ENCODE measurements at places on chromosomes 7 and 10.

GRCh38 chr10:112842832-112843360 is 107.2 kb upstream of the TCF7L2 start:
- no peak for DNase-seq

- peak; percentile 7 for DNase-seq
Measured at GRCh38 chr10:73998929-73999691, 1.2 kb downstream of the VCL start.

DNA sequence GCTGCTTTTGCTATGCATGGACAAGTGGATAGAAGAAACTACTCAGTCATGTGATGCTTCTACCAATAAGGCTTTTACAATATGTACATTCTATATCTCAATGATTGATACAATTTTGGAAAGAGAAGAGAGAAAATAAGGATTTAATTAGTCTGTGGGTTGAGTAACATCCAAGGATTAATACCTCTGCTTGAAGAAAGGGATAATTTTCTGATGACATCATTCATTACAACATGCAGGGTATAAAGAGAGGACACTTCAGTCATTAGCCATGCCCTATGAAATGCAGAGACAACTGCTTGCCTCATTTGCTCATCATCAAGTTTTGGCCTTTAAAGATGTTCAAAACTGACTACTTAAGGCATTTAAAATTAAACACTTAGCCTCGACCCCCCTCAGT is 237.3 kb downstream of the AHR start:
- no peak for DNase-seq

DNA sequence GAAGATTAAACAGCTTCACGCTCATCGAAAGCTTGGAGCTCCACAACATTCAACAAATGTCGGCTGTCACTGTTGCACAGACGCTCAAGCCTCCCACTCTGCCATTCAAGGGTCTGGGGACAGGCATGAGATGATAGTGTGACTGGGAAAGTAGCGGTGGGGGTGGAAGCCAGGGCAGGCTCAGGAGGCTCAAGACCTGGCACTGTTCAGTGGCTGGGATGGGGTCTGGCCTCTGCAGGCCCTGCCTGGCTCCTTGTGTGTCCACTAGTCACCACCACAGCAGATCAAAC is 13.5 kb upstream of the GTPBP4 start:
- DNase-seq: no peak

GRCh38 chr7:46576950-46577349 is 655.9 kb upstream of the IGFBP3 start:
- no peak for DNase-seq

GRCh38 chr7:131471250-131472004 is 85.0 kb downstream of the PODXL start:
- no peak for DNase-seq

- no peak for DNase-seq
Measured at GRCh38 chr10:70958396-70958795, 70.0 kb upstream of the PCBD1 start.

- no peak for DNase-seq
Measured at GRCh38 chr10:22753786-22754185, 39.4 kb upstream of the PIP4K2A start.

DNA sequence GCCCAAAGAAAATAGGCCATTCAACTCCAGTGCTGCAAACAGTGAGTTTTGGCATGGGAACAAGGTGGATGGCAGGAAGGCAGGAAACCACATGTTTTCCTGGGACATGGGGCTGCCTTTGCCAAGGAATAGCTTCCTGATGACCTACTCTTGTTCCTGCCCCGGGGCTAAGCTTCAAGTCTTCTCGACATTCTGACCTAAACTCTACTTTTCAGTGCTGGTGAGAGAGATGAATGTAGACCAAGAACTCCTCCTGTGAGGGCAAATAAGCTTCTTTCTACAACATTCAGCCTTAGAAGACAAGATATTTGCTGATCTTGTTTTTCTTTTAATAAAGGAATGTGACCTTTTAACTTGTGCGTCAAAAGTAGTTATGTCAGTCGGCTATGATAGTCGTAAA is 199.0 kb downstream of the GPR37 start:
- DNase-seq: no peak

- DNase-seq: no peak
Measured at GRCh38 chr10:26534384-26534783, 96.2 kb downstream of the APBB1IP start.

- DNase-seq: no peak
Measured at GRCh38 chr7:90230834-90231233, 14.1 kb upstream of the CFAP69 start.

DNA sequence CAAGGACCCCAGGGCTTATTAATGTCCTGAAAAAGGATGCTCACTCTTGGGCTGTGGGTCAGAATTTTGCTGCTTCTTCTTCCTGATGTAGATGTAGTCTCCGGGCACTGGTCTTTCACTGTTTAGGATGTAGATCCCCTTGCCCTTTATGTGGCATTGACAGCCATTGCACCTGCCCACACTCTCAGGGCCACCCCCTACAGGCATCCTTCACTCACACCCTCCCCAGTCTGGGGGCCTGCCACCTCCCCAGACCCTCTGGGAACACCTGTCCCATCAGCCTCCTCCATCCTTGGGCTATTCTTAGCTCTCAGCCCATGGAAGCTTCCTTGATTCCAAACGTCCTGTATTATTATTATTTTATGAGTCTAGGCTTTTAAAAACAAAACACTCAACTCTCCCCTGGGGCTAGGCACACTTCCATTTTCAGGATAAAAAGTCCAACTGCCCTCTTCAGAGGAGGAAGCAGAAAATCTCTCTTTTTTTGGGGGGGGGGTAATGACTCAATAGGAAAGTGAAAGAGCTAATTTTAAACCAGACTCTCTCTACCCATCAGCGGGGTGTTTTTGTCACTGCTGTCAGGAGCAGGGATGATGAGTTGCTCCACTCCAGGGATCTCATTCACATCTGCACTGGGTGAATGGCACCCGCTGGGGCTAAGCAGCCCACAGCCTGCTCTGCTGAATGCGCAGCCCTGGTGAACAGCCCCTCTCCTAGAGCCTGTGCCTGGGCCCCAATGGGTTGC is 11.5 kb upstream of the KLRG2 start:
- DNase-seq: no peak

DNA sequence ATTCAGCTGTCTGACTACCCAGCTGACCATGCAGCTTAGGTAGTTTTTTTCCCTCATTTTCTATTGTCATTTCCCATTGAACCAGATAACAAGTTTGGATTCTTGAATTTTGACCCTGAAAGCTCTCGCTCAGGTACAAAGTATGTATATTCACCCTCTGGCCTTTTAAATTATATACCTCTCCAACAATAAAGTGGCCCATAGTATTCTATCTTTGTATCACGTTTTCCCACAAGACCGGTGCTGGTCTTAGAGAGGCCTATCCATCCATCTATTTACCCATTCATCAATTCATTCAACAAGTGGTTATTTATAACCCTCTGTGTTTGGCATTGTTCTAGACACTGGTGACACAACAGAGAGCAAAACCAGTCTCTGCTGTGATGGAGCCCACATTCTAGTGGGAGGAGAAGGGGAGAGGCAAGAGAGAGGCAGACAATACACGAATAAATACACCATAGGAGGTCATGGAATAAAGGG is 35.2 kb upstream of the NPSR1 start:
- no peak for DNase-seq

DNA sequence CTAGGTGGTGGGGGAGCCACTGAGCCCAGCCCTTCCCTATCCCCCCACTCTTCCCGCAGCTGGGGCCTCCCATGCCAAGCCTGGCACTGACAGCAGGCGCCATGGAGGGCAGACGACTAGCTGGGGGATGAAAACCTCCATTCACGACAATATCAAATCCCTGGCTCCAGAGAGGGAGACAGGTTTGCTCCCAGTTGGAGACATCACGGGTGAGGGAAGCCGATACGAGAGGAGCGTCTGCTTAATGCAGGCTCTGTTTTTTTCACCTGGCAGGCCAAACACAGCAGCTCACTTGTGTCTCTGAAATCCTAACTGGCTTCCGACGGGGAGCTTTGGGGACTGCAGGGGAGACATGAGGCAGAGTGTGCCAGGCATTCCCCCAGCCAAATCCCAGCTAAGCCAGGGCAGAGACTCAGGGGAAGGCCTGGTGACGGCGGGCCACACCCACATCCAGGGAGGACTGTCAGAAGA is 307.4 kb upstream of the ZMIZ1 start:
- no peak for DNase-seq

DNA sequence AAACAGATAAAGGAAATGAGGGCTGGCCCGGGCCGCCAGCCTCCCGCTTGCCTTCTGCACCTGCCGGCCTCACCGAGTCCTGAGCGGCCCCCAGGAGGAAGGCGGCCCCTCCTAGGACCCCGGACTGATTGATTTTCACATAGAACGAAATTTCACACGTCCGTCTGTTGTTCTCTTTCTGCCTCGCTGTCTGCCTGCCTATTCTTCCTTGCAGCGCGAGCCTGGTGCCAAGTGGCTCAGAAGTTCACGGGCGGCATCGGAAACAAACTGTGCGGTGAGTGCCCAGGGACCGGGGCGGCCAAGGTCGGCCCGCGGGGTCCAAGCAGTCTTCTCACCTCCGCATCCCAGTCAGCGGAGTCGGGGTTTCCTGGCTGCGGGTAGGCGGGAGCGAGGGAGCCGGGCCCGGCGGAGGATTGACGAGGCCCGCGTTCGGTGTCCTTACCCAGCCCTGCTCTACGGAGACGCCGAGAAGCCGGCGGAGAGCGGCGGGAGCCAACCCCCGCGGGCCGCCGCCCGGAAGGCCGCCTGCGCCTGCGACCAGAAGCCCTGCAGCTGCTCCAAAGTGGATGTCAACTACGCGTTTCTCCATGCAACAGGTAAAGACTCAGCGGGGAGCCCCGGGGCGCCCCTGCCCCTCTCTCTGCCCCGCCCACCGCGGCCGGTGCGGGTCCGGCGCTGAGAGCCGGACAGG is 967 bp downstream of the GAD2 start:
- no peak for DNase-seq

DNA sequence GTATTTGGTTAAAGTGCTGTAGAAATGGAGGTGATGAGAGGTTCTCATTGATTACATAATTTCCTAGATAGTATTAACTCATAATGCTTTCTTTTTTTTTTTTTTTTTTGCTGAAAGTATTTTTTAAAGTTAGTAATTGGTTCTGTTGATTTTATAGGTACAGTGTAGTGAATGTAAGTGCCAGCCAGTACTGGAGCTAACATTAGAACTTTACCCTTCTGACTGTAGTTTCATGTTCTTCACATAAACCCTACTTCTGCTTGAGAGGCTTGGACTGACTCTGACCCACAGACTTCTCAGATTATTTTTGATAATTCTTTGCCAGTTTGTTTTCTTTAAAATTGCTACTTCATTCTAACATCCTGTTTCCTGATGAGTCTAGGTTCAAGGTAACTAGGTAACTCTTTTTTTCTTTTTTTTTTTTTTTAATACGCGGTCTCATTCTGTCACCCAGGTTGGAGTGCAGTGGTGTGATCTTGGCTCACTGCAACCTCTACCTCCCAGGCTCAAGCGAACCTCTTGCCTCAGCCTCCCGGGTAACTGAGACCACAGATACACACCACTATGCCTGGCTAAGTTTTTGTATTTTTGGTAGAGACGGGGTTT is 92.2 kb upstream of the OIT3 start:
- DNase-seq: no peak

- no peak for DNase-seq
Measured at GRCh38 chr10:16182144-16182543, 254.7 kb upstream of the PTER start.

DNA sequence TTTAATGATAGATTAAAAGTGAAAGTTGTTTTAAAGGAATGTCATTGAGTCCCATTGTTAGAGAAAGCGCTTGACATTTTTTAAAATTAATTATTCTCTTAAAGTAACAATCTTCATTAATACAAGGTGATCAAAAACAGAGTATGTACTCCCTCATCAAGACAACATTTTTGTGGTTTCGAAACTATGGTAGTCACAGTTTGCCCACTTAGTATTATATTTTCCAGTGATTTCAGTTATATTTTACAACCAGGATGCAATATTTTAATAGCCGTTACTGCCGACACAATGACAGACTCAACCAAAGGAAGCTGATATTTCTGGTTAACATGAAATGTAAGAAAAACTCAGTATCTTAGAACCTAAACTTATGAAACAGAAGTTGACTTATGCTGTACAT is 31.3 kb downstream of the MKX start:
- no peak for DNase-seq

DNA sequence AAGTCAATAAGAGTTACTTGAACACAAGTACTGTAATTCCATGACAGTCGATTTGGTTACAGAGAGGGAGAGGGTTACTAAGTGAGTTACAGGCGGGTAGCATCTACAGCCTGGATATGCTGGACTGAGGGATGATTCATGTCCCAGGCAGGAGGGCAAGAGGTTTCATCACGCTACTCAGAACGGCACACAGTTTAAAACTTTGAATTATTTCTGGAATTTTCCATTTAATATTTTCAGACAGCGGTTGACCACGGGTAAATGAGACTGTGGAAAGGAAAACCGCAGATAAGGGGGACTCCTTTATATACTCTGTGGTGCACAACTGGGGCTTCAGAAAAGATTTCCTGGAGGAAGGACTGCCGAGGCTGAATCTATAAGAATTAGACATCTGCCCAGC is 25.7 kb upstream of the LRRC4 start:
- DNase-seq: no peak

GRCh38 chr10:22754296-22754695 is 39.9 kb upstream of the PIP4K2A start:
- DNase-seq: no peak

- no peak for DNase-seq
Measured at GRCh38 chr7:55629051-55629677, 56.9 kb upstream of the VOPP1 start.

GRCh38 chr7:105118612-105119600 is 104.9 kb downstream of the KMT2E start:
- DNase-seq: no peak

DNA sequence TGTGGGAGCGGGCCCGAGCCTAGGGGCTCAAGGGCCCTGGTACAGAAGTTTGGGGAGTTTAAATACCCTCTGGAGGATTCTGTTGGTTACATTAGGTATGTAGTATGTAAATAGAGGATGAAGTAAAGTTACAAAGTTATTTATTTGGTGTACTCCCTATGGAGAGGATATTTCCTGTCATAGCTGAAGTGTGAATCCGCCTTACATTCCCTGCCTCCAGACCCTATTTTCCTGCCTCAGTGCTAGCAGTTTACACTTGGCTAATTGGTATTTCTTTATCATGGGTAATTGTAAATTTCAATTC is 60.6 kb upstream of the KLF14 start:
- DNase-seq: no peak

- no peak for DNase-seq
Measured at GRCh38 chr7:128835790-128836641, 5.8 kb downstream of the FLNC start.

GRCh38 chr10:108052981-108053380 is 888.5 kb upstream of the SORCS1 start:
- DNase-seq: no peak

- no peak for DNase-seq
Measured at GRCh38 chr7:22920672-22921071, 93.3 kb downstream of the HYCC1 start.
